ENCODE measurements at places on chromosomes 13 and 19. TPM values are rescaled to one million over a fixed set of nuclear protein-coding genes. Genes with fewer than 3 reads are reported as not detected.

The MZT1 gene
- polyA plus RNA-seq = 8.6 TPM

The EDNRB gene
- polyA plus RNA-seq = 6.2 TPM

The CALR3 gene
- 0.25 TPM for polyA plus RNA-seq

DNA sequence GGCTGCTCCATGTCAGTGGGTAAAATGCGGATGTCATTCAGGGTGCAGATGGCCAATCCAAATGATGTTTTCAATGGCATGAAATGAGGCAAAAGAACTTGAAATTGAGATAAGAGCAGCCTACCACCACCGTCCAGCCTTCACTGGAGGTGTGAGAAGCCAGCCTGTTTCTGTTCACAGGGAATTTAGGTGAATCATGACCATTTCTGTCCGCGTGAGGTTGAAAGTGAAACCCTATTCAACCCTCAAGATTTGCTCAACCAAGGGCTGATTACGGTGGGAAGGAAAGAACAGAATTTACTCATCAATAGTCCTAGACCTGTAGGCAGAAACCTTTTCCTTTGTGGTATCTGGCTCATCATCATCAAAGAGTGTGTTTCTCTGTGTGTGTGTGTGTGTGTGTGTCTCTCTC lies 370.7 kb downstream of the COG6 start:
- no peak for DNase-seq

DNA sequence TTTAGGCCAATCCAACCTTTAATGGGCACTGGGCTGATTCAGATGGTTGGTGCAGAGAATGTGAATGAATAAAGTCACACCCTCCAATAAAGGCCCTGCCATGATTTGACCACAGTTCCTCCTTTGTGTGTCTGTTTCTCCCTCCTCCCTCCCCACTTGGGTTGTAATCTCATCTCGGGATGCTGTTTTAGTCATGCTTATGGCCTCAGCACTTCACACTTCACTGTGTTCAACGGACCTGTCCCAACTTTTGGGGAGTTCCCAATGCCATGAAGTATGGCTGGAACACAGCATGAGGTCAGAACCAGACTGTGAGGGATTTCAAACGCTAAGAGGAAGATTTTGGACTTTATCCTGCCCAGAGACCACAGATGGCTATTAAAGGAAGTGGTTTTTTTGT lies 5.6 kb upstream of the RAB8A start:
- no peak for DNase-seq

- DNase-seq = no peak
Observed at GRCh38 chr19:17687141-17687856, 855 bp downstream of the UNC13A start.

DNA sequence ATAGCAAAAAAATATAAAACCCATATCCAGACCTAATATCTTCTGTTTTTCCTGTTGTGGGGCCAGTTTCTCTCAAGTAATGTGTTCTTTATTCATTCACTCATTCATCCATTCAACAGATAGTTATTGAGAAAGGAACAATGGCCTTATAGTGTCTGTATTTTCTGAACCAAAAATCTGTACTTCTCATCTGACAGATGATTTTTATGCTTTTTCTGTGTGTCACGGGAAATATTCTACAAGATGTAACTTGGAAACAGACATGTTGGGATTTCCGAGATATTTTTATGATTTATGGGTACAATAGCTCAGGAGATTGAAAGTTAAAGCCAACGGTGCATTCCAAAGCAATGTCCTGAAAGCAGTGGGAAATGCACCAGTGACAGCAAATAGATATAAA lies 5.7 kb downstream of the ACOD1 start:
- no peak for DNase-seq

Measured in psoas muscle (tissue), 8 donors.